Kidney epithelial cell (primary cell): ENCODE measurements at places on chromosomes 13 and 19. TPM values are rescaled to one million over a fixed set of nuclear protein-coding genes. Genes with fewer than 3 reads are reported as not detected.

Gene PTGIR
- total RNA-seq, result 0.48 TPM in 1 of 2 replicates, not detected in the other

Gene ZNF677
- total RNA-seq, result 25.3 and 31.6 TPM in 2 replicates

Gene IGFLR1
- total RNA-seq, result 1.9 and 8.8 TPM in 2 replicates

Gene CACNG6
- total RNA-seq, result not detected in 2 replicates

Gene WASF3
- total RNA-seq, result 11.4 and 11.5 TPM in 2 replicates

Gene CD177
- total RNA-seq, result 0.13 and 0.27 TPM in 2 replicates

Gene ANO8
- 6.9 and 9.3 TPM in 2 replicates for total RNA-seq

Gene CNFN
- total RNA-seq, result not detected in 2 replicates

GRCh38 chr19:16872728-16873127 lies 16.1 kb upstream of the F2RL3 start:
- no peak for DNase-seq

DNA sequence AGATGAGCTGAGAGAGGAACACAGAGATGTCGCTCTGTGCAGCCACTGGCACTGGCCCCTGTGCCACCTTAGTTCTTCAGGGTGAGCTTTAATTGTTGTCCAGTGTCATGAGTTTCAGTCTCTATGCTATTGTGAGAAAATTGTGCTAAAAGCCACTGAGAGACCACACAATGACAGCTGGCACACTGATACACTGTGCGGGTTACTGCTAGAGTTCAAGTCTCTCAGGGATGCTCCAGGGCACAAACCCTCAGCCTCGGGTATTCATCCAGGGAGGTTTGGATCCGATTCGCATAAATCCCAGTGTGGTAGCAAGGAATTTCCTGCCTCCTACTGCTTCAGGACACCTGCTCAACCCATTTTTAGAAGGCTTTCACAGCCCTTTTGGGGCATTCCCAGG lies 68.1 kb upstream of the EDNRB start:
- no peak for DNase-seq

DNA sequence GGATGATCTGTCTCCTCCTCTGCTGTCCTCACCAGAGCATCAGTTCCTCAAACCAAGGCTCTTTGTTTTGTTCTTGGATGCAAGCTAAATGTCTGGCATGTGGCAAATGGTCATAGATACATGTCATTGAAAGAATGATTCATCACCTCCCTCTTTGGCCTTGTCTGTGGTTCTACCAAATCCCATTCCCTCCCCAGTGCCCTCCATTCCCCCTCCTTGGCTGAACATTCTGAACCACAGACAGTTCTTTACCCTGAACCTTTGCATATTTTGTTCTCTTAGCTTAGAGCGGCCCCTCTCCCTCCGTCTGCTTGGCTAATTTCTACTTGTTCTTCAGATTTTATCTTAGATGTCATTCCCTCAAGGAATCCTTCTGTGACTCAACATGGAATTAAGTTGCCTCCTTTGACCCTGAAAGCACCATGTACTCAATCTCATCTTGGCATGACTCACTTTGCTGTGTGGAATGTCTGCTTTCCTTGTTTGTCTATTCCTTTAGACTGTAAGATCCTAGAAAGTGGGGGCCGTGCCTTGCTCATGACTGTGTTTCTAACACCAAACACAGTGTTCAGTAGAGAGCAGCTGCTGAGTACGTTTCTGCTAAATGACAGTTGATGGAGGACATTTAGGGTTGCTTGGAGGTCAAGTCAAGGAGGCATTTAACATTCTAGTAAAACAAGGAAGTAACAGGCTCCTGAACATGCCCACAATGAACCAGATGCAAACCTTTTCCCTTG lies 8.1 kb downstream of the ALOX5AP start:
- DNase-seq, result peak; percentile 99

DNA sequence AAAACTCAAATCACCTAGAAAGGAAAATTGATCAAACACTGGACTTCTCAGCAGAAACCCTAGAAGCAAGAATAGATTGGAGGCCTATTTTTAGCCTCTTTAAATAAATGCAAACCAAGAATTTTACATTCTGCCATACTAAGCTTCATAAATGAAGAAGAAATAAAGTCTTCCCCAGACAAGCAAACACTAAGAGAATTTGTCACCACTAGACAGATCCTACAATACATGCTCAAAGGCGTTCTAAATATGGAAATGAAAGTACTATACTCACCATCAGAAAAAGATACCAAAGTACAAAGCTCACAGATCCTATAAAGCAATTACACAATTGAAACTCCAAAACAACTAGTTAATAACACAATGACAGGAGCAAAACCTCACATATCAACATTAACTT lies 578.1 kb downstream of the UQCRFS1 start:
- DNase-seq, result no peak

- DNase-seq, result no peak
Observed at GRCh38 chr13:53052675-53053074, 24.1 kb downstream of the OLFM4 start.

DNA sequence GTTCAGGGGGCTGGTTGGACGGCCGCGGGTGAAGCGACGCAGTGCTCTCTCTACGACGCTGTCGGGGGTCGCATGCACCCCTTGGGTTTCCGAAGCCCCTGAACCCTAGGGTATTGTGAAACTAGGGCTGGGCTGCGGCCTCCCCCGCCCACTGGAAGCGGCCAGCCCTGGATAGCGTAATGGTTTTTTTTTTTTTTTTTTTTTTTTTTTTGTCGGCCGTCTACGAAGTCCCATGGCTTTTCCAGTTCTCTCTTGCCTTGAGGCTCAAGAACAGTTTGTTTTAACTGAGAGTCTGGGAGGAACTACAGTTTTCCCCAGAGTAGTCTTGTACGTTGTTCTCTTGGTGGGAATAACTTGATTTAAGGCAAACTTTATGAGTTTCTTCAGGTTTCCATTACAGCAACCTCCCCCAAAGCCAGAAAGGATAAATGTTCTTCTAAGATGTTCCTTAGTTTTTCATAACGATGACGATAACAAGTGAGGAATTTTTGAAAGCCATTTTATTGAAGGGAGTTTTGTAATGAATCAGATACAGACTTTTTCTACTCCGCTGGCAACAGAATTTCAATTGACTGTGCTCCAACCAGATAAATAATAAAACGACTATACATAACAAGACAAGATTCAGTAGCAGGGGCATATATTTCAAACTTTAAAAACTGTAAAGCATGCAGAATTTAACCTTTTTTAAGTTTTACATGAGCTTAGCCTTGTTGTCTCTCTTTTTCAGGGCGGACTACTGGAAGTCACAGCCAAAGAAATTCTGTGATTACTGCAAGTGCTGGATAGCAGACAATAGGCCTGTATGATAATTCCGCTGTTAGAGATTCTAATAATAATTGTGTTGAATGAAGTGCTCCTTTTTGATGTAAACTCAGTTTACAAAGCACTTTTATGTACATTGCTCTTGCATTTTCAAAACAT lies 867 bp downstream of the WBP4 start:
- no peak for DNase-seq

GRCh38 chr13:44887515-44887914 lies 101.8 kb downstream of the NUFIP1 start:
- DNase-seq, result no peak

- no peak for DNase-seq
Observed at GRCh38 chr13:27578121-27579030, 42.0 kb downstream of the LNX2 start.

GRCh38 chr13:78022164-78022877 lies 103.7 kb upstream of the EDNRB start:
- peak; percentile 12 for DNase-seq

- DNase-seq, result no peak
Observed at GRCh38 chr19:996051-996838, 4.0 kb upstream of the GRIN3B start.

GRCh38 chr13:101946401-101946800 lies 455.4 kb downstream of the FGF14 start:
- DNase-seq, result no peak

GRCh38 chr13:50711996-50712395 lies 131.5 kb downstream of the DLEU7 start:
- no peak for DNase-seq

DNA sequence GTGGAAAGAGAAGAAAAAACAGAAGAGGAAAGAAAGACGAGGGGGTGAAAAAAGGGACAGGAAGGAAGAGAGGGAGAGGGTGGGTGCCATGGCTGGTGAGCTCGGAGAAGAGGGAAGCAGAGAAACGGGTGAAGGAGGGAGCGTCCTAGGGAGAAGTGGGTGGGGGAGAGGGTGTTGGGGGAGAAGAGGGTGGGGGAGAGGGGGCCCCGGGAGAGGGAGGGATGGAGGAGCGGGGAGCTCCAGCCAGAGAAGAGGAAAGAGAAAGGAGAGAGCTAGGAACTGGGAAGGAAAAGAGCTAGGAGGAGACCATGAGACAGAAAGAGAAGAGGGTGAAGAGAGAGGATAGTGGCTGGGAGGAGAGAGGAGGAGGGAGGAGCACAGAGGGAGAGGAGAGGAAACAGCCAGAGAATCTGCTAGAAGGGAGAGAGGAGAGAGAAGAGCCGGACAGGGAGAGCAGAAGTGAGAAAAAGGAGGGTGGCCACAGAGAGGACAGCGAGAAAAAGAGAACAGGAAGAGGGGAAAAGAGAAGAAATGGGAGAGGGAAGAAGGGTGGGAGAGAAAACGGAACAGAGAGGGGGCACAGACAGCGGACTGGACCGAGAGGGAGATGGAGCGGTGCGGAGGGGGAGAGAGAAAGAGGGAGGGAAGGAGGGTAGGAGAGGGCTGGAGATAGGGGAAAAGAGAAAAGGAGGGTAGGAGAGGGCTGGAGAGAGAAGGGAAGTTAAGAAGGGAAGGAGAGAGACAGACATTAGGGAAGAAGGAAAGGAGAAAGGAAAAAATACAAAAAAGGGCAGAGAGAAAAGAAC lies 11.9 kb upstream of the GARIN5A start:
- DNase-seq, result no peak

GRCh38 chr13:64849196-64849595 lies 2380.9 kb downstream of the PCDH9 start:
- no peak for DNase-seq

GRCh38 chr13:79646880-79647279 lies 165.9 kb downstream of the NDFIP2 start:
- DNase-seq, result no peak

GRCh38 chr13:79401259-79402070 lies 4.6 kb downstream of the RBM26 start:
- no peak for DNase-seq

DNA sequence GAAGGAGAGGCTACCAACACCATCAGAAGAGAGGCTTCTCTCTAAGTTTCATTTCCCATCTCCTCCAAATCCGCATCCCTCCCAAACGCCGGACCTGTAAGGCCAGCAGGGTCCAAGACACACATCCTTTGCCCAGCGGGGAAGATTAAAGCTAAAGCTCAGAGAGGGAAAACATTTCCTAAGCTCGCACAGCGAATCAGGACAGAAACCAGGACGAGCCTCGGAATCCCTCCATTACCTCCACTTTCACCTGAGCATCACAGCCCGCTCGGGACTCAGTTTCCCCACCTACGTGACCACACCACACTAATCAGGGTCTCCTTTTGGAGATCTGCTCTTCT lies 711 bp upstream of the FOSB start:
- DNase-seq, result no peak

DNA sequence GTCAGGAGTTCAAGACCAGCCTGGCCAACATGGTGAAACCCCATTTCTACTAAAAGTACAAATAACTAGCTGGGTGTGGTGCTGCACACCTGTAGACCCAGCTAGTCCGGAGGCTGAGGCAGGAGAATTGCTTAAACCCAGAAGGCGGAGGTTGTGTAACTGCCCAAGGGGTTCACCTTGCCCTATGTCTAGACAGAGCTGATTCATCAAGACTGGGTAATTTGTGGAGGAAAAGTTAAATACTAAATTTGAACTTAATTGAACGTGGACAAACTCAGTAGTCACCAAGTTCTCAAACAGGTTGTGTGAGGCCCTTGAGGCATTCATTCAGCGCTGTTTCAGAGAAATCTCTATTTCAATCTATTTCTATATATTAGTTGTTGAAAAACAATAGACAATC lies 13.7 kb upstream of the ZNF486 start:
- no peak for DNase-seq

GRCh38 chr19:44807162-44807561 lies 1.7 kb upstream of the BCAM start:
- no peak for DNase-seq

DNA sequence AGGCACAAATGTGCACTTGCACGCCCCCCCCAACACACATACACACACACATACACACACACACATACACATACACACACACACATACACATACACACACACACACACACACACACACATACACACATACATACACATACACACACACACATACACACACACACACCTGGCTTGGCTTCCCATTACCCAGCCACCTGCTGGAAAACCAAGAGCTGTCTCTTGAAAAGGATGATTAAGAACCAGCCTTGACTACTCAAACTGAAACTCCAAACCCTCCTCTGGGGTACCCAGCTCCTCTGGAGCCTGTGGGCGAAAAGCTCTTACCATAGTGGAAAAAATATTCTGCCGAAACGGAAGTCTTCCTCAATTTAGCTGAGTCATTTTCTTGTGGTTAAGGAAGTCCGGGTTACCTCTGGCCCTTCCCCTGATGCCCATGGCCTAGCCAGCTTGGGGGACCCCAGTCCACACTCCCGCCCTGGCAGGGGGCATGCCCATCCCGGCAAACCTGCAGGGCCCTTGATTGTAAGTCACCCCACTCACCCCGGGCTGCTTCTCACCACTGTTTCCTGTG lies 21.9 kb downstream of the CEBPA start:
- DNase-seq, result no peak

DNA sequence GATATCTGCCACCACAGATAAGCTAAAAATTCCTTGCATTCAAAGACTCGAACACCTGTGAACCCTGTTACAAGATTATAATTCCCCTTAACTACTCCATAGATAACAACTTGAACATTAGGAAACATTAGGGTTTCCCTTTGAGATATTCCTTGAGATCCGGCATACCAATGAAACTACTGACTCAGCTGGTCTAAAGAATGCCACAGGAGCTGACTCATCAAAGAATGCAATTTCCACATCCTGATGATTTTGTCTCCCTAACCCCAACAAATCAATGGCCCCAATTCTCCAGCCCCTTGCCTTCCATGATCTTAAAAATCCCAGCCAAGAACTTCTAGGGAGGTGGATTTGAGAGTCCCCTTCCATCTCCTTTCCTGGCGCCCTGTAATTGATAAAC lies 35.6 kb upstream of the ZNF599 start:
- peak; percentile 2 for DNase-seq

DNA sequence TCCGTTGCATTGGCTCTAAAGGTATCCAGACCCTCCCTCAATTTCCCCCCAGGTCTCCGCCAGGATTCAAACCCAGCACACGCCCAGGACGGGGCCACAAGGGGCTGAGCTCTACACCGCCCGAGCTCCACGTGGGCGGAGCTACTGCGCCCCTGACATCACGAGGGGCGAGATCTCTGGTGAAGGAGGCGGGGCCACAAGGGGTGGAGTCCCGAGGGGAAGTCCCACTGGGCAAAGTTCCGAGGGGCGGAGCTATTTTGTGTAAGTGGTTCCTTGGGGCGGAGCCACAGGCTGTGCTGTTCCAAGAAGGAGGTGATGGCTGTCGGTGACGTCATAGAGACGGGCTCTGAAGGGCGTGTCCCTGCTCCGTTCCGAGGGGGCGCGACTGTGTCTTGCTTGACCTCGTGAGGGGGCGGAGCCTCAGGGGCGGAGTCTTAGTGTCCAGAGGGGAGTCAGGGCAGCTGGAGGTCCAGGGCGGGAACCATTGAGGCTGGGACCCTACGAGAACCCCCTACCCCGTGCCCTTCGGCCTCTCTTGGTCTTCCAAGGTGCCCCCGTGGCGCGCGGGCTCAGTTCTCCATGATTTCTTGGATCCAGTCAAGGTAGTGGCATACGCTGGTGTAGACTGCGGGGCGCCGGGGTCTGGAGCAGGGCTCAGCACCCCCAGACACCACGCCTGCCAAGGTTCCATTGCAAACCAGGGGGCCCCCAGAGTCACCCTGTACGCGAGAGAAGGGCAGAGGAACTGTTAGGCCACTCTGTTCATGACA lies 1.3 kb upstream of the KLK8 start:
- no peak for DNase-seq
